ENCODE measurements at places on chromosomes 1 and 21. TPM values are rescaled to one million over a fixed set of nuclear protein-coding genes. Genes with fewer than 3 reads are reported as not detected.

DNA sequence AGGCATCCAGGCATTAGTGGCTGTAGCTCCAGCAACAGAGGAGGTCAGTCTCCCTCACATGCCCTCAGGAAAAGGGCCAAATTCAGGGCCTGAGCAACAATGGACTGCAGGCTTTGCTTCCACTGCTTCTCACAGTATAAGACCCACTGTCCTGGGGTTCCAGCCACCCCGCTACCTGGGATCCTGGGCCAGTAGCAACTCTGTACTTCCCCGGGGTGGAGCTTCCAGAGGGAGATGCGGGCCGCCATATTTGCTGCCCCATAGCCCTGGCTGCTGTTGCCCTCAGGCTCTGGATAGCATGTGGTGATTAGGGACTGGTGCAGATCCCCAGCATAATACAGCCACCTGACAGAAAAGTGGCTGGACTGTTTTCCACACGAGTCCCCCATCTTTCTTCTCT, 201.1 kb upstream of the POGK start:
- no peak for DNase-seq

GPR157 gene
- total RNA-seq, result 3.2 TPM

MEX3A gene
- total RNA-seq, result 3.2 TPM

GRCh38 chr1:191970116-191970515, 188.1 kb upstream of the RGS18 start:
- DNase-seq, result no peak

MYBPH gene
- total RNA-seq, result not detected

CD48 gene
- total RNA-seq, result 18.0 TPM

DNA sequence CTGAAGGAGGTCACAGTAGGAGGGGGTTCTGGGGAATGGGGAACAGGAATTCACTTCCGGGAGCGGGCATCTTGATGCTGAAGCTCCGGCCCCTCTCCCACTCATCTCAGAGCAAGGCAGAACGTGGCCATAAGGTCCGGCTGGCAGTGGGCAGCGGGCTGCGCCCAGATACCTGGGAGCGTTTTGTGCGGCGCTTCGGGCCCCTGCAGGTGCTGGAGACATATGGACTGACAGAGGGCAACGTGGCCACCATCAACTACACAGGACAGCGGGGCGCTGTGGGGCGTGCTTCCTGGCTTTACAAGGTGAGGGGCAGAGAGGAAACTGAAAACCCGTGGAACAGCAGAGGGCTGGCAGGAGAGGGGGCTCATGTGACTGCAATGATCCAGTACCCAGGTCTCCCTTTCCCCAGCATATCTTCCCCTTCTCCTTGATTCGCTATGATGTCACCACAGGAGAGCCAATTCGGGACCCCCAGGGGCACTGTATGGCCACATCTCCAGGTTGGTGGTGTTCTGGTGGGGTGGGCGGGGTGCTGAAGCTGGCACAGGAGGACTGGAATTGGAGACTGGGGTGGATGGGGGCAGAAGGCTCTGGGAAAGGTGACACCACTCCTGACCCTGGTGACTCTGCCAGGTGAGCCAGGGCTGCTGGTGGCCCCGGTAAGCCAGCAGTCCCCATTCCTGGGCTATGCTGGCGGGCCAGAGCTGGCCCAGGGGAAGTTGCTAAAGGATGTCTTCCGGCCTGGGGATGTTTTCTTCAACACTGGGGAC, 3.0 kb downstream of the SLC27A3 start:
- no peak for DNase-seq

DNA sequence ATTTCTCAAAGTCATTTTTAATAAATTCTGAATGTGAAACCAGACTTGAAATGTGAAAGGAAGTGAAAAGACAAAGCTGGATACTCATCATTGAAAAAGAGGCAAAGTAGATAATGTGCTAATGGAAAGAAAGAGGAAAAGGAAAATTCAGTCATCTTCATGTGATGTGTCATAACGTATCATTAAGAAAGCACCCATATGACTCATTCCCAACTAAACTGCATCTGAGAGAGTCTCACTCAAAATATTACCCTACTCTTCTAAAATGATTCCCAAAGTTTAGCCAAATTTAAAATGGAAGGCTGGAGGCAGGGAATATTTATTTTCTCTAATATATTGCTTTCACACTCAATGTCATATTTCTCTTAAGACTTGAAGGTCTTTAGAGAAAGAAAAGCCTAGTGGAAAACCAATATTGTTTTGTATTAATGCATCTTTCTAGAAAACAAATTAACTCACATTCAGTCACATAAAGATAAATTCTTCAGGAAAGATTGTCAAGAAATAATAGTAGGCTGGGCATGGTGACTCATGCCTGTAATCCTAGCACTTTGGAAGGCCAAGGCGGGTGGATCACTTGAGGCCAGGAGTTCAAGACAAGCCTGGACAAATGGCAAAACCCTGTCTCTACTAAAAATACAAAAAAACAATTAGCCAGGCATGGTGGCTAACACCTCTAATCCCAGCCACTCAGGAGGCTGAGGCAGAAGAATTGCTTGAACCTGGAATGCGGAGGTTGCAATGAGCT, 129.9 kb downstream of the SLC30A10 start:
- DNase-seq, result no peak

DNA sequence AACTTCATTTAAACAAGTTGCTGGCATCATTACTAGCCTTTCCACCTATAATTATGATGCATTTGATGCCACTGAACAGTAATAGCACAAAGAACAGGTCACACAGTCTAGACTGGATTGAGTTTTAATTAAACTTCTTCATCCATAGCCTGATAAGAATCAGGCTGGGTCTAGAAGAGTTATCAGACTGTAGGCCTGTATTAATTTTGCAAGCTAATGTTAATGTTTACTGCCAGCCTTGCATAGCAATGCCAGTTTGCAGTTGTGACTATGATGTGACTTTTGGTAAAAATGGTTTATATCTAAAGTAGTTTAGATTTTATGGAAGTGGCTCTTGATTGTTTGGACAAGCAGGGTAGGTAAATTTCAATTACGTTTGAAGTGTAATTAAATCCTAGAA, 68.0 kb downstream of the PRKAA2 start:
- DNase-seq, result no peak

BLACAT1 gene
- total RNA-seq, result not detected

GRCh38 chr1:86324130-86324822, 71.8 kb downstream of the ODF2L start:
- DNase-seq, result no peak

XCL2 gene
- not detected for total RNA-seq

DNA sequence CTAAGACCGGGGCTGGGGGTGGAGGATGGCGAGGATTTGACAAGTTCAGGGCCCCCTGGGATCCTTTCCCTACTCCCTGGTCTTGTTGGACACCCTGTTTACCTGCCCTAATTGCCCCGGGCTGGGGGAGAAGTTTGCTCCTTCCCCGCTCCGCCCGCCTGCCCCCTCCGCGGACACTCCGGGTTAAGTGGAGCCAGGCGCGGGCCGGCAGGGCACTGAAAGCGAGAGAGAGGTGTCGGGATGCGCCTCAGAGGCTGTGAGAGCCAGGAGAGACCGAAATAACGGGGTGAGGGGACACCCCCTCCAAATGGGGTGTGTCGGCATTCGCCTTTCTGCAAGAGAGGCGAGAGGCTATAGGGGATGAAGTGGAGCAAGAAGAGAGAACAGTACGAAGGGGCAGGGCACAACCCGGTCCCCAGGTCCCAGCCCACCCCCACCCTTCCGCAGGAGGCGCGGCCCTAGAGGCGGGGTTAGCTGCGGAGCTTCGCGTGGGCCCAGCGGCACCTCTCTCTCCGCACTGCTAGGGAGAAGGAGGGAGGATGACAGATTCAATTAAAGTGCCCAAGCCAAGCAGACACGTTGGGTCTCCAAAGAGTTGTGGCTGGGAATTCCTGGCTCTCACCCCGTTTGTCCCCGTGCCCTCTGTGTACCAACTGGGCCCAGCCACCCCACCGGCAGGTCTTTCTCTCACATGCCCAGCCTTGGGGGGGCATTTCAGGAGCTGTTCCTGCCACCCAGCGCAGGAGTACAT, 3.8 kb downstream of the EFNA3 start:
- no peak for DNase-seq

GRCh38 chr1:181208967-181209366, 120.5 kb downstream of the IER5 start:
- no peak for DNase-seq

GRCh38 chr1:91791691-91792488, 94.1 kb downstream of the TGFBR3 start:
- DNase-seq, result no peak

DNA sequence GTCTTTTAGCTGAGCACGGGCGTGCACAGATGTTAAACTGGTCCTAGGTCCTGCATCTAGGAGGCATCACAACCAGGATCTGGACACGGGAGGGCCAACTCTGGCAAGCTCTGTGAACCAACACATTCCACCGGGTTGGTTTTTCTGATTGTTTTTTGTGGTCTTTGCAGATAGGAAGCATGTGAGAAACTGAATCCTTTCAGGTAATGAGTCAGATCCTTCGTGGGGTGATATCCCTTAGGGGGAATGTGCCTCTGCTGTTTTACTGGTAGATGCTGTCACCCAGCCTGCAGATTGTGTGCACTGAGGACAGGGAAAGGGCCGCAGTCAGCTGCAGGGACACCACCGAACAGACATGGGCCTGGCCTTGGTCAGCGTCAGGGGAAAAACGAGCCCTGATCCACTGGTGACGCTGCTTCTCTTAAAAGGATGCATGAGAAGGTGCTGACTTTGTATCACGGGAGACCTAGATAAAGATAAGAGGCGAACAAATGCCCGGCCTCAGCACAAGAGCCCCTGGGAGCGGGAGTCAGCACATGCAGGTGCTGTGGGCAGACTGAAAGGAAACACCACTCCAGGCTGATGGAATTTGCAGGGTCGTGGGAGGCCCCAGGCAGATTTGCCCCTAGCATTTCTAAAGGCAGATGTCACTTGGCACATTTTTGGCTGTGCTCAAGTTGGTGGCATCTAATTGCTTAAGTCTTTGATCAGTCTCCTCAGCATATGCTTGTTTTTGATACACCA, 51.1 kb downstream of the DOP1B start:
- no peak for DNase-seq

DNA sequence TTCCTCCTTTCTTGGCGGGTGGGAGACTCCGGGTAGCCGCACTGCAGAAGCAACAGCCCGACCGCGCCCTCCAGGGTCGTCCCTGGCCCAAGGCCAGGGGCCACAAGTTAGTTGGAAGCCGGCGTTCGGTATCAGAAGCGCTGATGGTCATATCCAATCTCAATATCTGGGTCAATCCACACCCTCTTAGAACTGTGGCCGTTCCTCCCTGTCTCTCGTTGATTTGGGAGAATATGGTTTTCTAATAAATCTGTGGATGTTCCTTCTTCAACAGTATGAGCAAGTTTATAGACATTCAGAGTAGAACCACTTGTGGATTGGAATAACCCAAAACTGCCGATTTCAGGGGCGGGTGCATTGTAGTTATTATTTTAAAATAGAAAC, 2.5 kb downstream of the OLIG2 start:
- DNase-seq, result peak; percentile 26

SPTA1 gene
- 10.2 TPM for total RNA-seq

DNA sequence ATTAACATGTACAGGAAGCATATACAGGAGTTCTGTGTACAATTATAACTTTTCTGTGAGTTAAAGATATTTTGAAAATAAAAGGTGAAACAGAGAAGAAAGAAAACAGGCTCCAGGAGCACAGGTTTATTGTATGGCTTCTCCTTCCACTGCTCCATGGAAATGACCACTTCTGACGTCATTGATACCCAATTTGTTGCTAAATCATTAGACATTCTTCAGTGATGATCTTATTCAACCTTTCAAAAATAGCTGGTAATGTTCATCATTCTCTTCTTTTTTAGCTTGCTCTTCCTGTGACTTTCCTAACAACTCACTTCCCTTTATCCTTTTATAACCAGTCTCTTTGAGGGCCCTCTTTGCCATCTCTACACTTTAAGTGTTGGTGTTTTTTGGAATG, 77.8 kb downstream of the KCNK2 start:
- no peak for DNase-seq

DNA sequence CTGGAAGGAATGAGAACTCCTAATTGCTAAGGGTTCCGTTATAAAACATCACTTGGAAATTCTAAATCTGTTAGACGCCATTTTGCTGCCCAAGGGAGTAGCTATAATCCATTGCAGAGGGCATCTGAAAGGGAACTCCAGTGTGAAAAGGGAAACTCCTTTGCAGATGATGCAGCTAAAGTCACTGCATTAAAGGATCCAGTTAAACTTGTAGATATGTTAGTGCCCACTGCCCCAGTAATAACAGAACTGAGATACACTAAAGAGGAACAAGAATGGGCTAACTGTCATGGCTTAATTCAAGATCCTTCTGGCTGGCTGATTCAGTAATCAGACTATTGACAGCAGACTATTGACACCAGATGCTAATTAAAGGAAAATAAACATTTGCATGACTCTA, 81.8 kb upstream of the KIAA0040 start:
- DNase-seq, result no peak

All from hematopoietic multipotent progenitor cell (in vitro differentiated cells).